ENCODE measurements at places on chromosomes 12 and 14.

GRCh38 chr12:107775093-107775721 is 703 bp downstream of the ASCL4 start:
- DNase-seq = no peak

DNA sequence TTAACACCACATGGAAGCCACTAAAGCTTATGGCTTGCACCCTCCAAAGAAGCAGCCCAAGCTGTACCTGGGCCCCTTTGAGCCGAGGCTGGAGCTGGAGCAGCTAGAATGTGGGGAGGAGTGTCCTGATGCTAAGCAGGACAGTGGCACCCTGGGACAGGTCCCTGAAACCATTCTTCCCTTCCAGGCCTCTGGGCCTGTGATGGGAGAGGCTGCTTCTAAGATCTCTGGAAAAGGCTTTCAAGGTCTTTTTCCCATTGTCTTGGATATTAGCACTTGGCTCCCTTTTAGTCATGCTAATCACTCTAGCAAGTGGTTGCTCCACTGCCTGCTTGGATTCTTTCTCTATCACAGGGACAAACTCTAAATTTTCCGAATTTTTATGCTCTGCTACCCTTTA is 40.9 kb downstream of the OSBPL8 start:
- DNase-seq = no peak

DNA sequence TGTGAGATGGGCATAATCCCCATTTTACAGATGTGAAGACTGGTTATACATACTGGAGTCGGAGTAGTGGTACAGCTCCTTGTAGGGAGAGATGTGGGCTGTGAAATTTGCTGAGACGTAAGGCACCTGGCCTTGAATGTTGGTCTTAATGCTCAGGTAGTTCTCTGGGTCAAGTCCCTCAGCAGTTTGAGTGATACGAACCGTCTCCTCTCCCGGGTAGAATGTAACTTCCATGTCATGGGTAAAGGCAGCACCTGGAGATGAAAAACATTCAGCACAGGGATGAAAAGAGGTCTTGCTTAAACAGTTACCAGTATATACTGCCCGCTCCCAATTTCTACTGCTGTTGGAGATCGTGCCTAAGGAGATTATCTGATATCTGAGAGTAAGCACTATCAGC is 28.3 kb downstream of the NID2 start:
- no peak for DNase-seq

- DNase-seq = no peak
Observed at GRCh38 chr14:87705439-87705896, 287.5 kb downstream of the GALC start.

DNA sequence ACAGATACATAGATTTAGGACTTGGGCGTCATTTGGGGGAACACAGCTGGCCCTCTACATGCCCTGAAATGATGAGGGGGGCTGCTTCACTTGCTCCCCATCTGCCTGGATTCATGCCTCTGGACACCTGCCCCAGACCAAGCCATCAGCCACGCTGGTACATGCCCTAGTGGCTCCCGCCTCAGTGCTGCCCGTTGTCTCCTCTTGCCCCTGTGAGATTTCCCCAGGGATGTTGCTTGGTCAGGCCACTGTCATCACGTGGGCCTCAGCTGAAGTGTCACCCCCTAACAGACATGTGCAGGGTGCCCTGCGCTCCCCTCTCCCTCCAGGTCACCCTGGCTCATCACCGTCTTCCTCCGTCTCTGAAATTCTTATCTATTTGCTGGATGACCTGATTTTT is 157.5 kb downstream of the PIWIL1 start:
- DNase-seq = no peak

DNA sequence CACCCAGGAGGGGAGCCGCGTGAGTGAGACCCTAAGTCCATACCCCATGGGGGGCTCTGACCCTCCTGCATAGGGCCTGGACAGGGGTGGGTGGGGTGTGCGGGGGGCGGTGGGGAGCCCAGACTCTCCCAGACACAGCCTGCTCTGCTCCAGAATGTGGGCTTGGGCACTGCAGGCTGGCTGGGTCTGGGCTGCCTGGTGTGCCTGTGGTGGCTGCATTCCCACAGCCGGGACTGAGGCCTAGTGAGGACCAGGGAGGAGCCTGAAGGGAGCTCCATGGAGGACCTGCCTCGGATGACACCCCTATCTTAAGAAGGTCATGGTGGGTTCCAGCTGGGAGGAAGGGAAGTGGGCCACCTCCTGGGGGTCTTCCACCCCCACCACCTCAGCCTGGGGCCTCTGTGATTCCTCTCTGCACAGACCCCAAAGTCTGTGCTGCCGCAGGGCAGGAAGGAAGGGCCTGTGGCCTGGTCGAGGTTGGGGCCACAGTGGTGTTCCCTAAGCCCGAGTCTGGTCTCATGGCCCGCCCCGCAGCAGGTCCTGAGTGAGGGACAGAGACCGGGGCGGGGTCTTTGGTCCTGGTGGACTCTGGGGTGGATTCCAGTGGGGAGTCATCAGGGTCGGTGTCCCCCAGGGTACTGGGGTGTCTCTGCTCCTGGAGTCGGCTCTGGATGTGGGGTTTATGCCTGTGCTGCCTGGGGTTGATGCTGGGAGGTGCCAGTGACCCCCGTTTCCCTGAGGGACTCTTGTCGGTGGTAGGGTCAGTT is 392.3 kb downstream of the TMEM121 start:
- no peak for DNase-seq

DNA sequence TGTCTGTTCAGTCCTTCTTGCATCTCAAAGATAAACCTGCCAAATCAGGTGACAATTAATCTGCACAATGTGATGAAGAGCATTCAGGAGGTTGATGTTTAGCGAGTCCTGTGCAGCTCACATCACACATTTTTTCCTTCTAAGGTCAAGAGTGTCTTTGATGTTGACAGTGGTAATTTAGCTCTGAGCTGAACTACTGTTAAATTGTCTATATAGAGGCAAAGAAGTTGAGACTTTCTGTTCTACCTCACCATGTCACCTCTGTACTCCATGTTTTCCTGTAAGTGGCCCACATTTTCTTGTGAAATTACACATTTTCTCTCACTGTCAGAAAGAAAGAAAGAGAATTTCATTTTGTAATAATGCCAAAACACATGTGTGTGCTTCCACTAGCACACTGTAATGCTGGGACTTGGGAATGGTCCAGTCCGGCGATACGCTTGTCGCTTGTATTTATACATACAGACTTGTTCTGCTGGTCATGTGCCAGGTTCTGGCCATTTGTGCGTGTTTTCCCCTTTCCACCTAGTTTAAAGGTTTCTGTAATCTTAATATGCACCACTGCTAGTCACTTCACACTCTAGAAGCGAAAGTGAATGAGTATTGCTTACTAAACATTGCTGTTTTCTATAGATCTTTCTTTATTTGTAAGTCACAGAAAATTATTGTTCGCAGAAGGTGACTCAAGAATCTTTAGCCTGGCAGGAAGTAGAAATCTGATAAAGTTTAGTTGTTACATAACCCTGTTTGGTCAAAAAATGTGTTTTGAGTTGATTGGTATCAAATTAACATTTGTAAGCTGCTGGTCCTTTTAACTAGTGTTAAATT is 328.9 kb downstream of the TMTC2 start:
- DNase-seq = no peak
